ENCODE measurements at places on chromosomes 2 and 18.

DNA sequence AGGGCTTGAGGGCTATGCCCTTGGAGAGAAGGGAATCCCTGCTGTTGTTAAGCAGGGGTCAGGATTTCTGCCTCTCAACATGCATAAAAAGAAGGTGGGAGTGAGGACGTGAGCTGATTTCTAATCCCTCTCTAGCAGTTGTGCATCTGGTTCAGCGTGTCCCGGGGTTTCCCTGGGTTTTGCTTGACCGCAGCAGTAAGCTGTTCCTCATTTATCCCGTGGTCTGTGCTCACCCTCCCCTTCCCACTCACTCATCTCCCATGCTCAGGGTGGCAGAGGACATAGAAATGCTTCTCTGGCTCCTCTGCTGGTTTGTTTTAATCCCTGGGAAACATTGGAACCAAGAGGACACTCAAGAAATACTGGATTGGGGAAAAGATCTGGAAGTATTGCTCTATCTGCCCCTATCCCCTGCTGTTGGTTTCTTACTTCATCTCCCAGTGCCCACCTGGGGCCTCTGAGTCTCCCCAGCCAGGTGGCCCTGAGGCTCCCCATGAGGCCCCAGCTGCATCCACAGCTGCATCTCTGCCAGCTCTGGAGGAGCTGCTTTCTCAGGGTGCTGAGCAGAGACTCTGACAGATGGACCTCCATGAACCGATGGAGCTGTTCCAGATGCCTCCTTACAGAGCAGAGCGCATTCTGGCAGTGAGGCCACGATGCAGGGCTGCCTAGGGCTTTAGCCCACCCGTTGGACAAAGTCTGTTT lies 36.1 kb downstream of the TET3 start:
- DNase-seq, result no peak

DNA sequence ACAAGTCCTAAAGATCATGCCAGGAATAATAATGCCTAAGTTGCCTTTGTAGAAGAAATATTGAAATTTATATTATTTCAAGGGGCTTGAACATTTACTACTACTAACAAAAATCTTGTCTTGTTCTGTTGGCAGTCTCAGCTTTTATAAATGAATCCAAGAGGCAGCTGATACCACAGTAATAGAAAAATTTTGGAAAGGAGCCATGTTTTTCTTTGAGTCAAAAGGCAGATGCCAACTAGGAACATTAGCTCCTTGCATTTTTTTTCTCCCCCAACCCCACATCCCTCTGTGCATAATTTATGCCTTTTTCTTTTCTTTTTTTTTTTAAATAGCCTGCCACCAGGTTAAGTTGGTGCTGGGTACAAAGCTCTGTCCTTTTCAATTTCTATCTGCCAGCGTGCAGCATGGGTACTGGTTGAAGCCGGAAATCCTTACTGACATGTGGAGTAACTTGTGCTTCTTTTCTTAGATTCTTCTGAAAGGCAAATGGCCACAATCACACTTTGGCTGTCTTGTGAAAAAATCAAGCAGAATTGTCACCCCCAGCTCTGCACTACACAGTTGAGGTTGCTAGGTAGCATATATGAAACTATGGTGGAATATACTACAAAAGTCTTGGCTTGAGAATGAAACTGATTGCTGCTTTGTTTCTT lies 98.8 kb downstream of the RHBDD1 start:
- no peak for DNase-seq

- peak; percentile 34 for DNase-seq
Observed at GRCh38 chr2:28972778-28973335, 8.2 kb upstream of the TOGARAM2 start.

DNA sequence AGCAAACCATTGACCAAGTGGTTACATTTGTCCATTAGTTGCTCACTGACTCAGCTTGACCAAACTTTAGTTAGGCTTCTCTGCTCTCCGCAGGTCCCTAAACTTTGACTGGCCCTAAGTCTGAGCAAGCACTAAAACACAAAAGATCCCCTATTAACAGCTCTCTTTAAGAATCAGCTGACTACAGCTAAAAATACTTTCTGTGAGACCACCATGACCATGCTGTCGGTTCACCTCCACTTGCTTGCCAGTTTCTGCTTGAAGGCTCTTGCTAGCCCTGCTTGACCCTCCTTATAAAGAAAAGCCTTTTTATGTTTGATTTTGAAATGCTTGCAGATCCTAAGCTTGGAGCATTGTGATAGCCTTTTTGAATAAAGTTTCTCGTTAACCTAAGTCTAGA lies 40.4 kb upstream of the RIT2 start:
- DNase-seq, result no peak

DNA sequence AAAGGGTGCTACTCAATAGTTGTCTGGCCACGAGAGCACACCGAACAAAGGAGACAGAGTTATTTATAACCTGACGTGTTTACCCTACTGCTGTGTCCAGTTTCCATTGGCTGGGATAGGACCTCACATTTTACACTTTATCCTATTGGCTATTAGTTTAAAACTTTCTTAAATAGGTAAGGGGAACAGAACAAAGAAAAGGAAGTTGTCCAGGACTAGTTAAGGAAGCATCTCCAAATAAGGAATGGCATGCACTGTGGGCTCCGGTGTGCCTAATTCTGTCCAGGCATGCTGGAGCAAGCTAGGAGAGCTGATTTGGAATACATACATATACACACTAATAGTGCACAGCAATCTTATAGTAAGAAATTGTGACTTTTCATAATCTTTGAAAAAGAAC lies 72.2 kb downstream of the CAB39 start:
- DNase-seq, result no peak

DNA sequence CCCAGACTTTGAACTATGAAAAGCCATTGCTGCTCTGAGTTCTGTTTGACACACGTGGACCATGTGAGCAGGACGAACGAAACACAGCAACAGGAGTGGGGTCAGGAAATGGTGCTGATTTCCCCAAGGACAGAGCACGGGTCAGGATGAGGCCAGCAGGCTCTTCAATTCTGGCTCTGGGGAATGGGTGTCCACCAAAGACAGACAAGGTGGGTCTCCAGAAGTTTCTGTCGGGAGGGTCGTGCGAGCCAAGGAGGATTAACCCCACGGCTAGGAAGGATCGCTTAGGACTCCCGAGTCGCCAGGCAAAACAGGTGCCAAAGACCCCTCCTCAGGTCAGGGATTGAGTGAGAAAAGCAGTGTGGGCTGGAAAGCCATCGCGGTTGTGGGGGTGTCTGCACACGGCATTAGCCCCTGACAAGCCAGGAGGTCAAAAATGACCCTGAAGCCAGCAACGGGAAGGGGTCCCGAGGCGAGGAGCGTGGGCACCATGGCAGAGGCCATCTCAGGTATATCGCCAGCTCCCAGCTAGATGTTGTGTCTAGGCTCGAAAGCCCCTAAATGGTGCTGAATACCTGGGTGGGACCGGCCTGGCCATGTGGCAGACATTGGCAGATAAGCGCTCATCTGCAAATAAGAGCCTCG lies 213.9 kb upstream of the SALL3 start:
- no peak for DNase-seq

GRCh38 chr18:21678859-21679258 lies 25.7 kb downstream of the ABHD3 start:
- DNase-seq, result no peak

DNA sequence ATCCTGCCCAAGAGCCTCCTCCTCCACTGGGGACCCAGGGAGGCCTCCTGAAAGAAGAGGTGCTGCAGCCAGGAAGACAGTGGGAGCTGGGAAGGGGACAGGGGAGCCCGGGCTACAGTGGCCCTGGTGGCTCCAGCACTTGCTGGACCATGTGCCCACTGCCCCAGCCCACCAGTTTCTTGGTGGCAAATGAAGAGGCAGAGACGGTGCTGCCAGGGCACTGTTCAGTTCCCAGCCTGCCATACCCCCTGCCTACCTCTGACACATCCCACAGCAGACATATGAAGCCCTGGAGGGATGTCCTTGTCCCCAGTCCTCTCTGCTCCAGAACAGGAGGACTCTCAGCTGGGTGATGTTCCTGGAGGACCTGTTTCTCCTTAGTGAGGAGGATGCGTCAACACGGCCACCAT lies 3.7 kb downstream of the RAMP1 start:
- DNase-seq, result no peak

GRCh38 chr2:20449501-20450200 lies 2.8 kb downstream of the RHOB start:
- no peak for DNase-seq

GRCh38 chr2:140714586-140714985 lies 1416.2 kb downstream of the LRP1B start:
- DNase-seq, result no peak

GRCh38 chr2:207660994-207661393 lies 35.8 kb upstream of the METTL21A start:
- no peak for DNase-seq

GRCh38 chr18:62898359-62898758 lies 183.0 kb downstream of the PHLPP1 start:
- DNase-seq, result peak; percentile 84

- DNase-seq, result no peak
Observed at GRCh38 chr18:68694316-68694715, 20.6 kb downstream of the TMX3 start.

- DNase-seq, result no peak
Observed at GRCh38 chr18:27527856-27528255, 342.7 kb upstream of the CHST9 start.

- no peak for DNase-seq
Observed at GRCh38 chr2:111200333-111200881, 79.7 kb downstream of the BCL2L11 start.

- no peak for DNase-seq
Observed at GRCh38 chr2:195871326-195871725, 197.3 kb downstream of the DNAH7 start.

GRCh38 chr18:46402396-46402795 lies 254.6 kb downstream of the LOXHD1 start:
- DNase-seq, result no peak

- no peak for DNase-seq
Observed at GRCh38 chr18:1585881-1586488, 681.3 kb downstream of the ADCYAP1 start.

GRCh38 chr2:70431716-70432347 lies 121.8 kb downstream of the TGFA start:
- DNase-seq, result no peak

GRCh38 chr2:96913398-96914202 lies 43.7 kb upstream of the SEMA4C start:
- no peak for DNase-seq

GRCh38 chr2:119197529-119198239 lies 25.9 kb upstream of the STEAP3 start:
- no peak for DNase-seq

GRCh38 chr2:37322368-37322767 lies 2.3 kb downstream of the PRKD3 start:
- DNase-seq, result no peak

DNA sequence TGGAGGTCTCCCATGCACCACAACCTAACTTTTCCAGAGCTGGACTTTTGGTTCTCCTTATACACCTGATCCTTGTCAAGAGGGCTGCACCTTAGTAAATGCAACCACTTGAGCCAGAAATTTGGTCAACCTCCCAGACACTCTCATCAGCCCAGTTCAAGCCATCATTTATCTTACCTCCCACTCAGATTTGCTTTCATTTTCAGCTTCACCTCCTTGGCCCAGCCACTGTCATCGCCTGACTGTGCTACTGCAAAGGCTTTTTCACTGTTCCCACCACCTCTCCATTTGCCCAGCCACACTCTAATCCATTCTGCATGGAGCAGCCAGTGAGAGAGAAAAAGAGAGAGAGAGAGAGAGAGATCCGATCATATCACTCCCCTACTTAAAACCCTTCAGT lies 112.4 kb upstream of the DDX18 start:
- no peak for DNase-seq

- no peak for DNase-seq
Observed at GRCh38 chr2:33437815-33438214, 38.6 kb upstream of the RASGRP3 start.

- no peak for DNase-seq
Observed at GRCh38 chr18:76098674-76099411, 396.2 kb downstream of the ZNF516 start.

DNA sequence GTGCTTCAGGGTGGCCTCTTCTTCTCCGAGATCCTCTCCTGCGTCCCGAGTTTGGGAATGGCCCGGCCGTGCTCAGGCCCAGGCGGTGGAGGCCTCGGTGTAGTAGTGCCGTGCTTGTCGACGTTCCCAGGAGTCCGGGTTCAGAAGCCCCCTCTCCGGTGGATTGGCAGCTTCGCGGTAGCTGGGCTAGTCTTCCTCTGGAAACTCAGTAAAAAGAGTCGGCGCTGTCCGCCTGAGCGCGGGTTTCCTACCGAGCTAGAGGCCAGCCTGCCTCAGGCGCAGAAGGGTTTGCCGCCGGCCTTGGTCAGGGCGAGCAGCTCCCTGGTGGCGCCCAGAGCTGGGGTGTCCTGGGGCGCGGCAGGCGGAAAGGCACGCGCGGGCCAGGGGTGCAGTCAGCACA lies 3.2 kb downstream of the RALBP1 start:
- DNase-seq, result no peak

DNA sequence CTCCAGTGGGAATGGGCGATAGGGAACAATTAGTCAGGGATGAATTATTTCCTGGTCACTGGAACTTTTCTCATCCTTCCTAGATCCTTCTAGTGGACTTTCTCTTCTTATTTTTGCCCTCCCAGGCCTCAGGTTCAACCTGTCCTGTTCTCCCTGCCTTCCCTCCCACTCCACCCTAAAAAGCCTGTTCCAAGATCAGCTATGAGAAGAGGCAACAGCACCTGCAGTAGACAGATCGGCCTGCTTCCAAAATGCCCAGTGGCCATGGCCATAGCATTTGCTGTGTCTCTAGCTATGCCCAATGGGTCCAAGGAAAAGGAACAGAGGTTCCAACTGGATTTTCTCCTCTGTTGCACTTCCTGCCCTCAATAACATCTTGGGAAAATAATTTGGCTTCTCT lies 16.5 kb upstream of the KCNF1 start:
- DNase-seq, result no peak

GRCh38 chr18:24559526-24559925 lies 99.1 kb downstream of the HRH4 start:
- DNase-seq, result no peak

- no peak for DNase-seq
Observed at GRCh38 chr2:109350526-109350925, 221.5 kb downstream of the SH3RF3 start.

DNA sequence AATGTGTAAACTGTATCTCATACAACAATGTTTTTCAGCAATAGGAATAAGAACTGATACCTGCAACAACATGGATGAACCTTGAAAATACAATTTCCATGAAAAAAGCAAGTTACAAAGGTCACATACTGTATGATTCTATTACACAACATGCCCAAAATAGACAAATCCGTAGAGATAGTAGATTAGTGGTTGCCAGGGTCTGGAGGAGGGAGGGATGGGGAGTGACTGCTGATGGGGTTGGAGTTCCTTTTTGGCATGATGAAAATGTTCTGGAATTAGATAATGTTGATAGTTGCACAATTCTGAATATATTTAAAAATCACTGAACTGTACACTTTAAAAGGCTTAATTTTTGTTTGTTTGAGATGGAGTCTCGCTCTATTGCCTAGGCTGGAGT lies 33.8 kb downstream of the UBXN4 start:
- no peak for DNase-seq

- no peak for DNase-seq
Observed at GRCh38 chr2:196990788-196991461, 64.4 kb upstream of the PGAP1 start.

GRCh38 chr18:63109802-63110201 lies 209.8 kb downstream of the BCL2 start:
- DNase-seq, result no peak

GRCh38 chr2:105786231-105787230 lies 41.8 kb downstream of the NCK2 start:
- DNase-seq, result no peak
